ENCODE measurements at places on chromosomes 5 and 9.
A peak's percentile ranks its signal among the peaks of the same experiment; 100 is the strongest.

DNA sequence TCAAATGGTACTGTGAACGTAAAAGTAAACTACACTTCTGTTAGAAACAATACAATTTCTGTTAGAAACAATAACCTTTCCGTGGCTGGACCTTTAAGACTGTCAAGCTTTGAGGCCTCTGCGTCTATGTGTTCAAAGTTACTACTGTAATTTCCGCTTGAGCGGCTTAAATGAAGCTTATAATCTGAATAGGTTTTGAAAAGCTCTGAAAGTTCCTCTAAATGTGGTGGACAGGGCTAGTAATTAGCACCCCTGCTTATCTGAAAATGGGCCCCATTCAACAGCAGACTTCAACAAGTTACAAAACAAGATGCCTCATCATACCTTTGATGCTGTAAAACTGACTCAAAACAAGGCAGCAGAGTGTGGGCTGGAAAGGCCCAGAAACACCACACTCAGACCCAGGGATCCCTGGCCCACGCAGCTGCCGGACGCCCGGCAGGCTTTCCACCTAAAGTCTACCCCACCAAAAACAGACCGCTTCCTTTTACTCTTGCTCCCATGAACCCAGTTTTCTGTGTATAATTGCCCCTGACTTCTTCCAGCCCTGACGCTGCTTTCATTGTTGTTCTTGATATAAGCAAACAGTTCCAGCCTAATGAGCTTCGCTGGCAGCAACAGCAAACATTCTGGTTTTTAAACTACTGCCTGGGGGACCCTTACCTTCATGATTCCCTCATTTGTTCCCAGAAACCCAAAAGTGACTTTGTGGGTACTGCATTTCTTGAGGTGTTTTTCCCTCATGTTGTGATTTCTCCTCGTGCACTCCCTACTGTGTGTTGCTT is 66.7 kb downstream of the TLE1 start:
- DNase-seq = no peak

GRCh38 chr5:107705402-107706014 is 34.8 kb upstream of the EFNA5 start:
- DNase-seq = peak; percentile 5

- no peak for DNase-seq
Observed at GRCh38 chr5:45795458-45795857, 99.3 kb upstream of the HCN1 start.

- no peak for DNase-seq
Observed at GRCh38 chr5:139282197-139282557, 11.4 kb upstream of the MATR3 start.

DNA sequence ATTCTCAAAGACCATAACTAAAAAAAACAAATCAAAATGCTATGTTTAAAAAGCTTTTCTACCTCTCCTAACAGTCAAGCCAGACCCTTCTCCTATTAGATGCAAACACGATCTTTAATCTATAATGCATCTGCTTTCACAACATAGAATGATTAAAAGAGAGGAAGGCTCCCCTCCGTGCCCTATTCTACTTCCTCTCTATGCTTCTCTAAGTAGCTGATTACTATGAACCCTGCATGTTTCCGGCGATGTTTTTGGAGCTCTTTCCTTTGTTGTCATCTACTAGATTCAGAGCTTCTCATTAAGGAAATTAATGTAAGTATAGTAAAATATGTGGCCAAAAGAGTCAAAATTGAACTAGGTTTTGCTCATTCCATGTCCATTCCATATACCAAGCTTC is 29.2 kb upstream of the CEP120 start:
- no peak for DNase-seq

DNA sequence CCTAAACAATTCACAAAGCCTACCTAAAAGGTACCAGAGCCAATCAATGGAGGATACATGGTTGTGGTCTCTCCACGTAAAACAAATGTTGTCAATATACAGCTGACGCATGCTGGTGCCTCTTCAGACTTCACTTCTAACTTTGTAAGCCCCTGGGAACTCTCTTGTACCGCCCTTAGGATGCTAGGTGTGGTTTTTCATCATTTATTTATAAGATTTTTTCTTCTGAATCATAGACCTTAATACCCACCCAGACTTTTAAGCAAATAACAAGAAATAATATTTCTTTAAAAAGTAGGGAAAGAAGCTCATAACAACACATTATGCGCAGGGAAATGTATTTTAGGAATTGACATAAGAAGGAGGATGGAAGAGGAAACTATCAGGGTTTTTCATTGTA is 33.0 kb downstream of the SSBP2 start:
- DNase-seq = no peak

DNA sequence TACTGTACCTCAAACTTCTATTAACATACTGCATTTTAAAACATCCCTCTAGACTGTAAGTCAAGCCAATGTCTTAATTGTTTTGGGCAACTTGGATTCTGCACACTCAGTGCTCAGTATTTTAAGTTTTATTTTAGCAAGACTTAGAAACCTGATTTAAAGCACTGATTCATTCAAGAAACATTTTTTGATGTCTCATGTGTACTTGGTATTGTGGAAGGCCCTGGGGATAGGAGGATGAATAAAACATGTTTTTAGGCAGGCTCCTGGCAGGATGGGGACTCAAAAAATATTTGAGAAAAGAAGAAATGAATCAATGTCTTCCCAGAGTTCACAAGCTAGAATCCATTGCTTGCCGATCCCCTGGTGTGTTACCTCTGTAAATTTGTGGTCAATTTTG is 334.0 kb upstream of the PUM3 start:
- no peak for DNase-seq

DNA sequence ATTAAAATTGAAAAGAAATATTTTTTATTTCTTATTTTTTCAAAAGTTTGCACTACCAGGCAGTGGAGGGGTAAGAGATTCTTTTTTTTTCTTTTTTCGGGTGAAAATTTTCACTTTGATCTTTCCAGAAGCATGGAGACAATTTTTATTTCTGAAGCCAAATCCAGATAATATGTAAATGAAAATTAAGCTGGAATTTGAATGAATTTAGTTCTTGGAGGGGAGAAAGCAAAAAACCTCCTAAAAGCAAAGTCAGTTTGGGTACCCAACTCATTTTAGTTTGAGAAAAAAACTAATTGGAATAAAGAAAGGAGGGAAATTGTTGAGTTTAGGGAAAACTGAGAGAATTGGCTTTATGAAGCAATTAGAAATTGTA is 872 bp downstream of the ZNF618 start:
- no peak for DNase-seq

GRCh38 chr9:134514503-134514902 is 127.1 kb upstream of the COL5A1 start:
- no peak for DNase-seq

- DNase-seq = no peak
Observed at GRCh38 chr5:168714046-168714445, 134.9 kb upstream of the PANK3 start.

GRCh38 chr5:4196744-4197143 is 601.1 kb downstream of the IRX1 start:
- no peak for DNase-seq

DNA sequence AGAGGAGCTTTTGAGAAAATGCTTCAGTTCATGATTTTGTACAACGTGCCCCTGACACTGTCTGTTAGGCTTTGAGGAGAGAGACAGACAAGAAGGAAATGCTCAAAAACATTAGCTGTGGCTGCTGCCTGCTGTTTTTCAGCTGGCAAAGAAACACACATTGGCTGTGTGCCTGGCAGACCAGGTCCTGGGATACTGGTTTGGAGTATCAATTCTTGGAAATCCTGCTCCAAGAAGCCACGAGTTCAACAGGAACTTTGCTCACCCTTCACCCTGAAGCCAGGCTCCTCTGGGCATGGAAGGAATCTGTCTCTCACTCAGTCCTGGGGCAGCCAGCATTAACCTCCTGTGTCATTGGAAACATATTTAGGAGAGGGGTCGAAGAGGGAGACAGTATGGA is 245.5 kb downstream of the AUH start:
- no peak for DNase-seq

DNA sequence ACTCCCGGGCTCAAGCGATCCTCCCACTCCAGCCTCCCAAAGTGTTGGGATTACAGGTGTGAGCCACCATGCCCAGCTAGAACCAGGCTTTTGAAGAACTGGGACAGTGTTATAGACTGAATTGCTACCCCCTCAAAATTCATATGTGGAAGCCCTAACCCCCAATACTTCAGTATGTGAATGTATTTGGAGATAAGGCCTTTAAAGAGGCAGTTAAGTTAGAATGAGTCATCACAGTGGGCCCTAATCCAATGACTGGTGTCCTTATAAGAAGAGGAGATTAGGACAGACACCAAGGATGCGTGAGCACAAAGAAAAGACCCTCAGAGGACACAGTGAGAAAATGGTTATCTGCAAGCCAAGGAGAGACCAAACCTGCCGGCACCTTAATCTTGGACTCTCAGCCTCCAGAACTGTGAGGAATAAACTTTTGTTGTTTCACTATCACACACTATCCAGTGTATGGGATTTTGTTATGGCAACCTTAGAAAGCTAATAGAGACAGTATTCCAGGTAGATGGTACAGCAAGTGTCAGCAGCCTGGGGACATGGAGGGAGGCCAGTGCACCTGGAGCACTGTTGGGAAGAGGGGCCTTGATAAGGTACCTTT is 31.4 kb upstream of the ERGIC1 start:
- no peak for DNase-seq

DNA sequence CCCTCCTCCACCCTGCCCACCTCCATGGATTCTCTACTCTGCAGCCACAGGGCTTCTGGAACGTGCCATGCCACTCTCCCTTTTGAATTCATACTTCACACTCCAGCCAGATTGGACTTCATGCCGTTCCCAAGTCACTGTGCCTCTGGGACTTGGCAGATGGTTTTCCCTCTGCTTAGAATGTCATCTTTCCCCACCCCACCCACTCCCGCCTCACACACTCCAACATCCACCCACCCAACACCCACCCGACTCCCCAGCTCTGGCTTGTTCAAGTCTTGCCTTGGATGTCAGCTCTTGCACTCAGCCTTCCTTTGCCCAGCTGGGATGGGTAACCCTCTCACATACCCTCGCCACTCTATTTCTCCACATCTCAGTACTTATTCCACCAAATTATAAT is 142.1 kb upstream of the DHFR start:
- no peak for DNase-seq

- DNase-seq = no peak
Observed at GRCh38 chr5:112440031-112440430, 21.0 kb upstream of the EPB41L4A start.

DNA sequence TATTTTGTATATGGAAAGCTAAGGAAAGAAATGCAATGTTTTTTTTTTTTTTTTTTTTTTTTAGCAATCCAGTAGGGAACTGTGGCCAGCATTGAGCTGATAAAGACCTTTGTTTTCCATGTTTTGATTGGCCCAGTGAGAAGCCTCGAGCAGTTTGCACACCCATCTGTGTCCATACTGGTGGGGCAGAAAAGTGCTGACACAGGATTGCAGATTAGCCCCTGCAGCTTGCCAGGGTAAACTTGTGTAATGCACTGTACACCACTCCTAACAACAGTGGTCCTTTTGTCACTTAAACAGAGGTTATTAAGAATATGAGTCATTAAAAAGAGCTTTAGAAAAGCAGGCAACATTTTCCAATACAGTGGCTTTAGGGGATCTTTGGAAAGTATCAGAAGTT is 132.8 kb upstream of the CDKN2B start:
- no peak for DNase-seq

GRCh38 chr9:78236551-78236910 is 656 bp downstream of the CEP78 start:
- DNase-seq = no peak

DNA sequence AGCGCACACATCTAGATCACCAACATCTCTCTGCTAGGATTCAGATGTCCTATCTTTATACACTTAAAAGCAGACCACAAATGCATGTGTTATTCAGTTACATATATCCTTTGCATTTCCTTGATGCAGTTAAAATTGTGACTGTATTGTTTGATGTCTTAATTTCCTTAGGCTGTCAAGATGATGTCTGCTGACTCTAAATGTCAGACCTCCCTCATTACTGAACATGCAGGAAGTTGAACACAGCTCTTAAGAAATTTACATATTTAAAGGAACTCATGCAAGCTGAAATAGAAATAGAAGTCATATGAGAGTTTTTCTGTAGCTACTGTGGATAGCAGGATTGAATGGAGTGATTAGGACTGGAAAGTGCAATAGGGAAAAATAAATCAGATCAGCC is 336.5 kb upstream of the SEMA6A start:
- no peak for DNase-seq

DNA sequence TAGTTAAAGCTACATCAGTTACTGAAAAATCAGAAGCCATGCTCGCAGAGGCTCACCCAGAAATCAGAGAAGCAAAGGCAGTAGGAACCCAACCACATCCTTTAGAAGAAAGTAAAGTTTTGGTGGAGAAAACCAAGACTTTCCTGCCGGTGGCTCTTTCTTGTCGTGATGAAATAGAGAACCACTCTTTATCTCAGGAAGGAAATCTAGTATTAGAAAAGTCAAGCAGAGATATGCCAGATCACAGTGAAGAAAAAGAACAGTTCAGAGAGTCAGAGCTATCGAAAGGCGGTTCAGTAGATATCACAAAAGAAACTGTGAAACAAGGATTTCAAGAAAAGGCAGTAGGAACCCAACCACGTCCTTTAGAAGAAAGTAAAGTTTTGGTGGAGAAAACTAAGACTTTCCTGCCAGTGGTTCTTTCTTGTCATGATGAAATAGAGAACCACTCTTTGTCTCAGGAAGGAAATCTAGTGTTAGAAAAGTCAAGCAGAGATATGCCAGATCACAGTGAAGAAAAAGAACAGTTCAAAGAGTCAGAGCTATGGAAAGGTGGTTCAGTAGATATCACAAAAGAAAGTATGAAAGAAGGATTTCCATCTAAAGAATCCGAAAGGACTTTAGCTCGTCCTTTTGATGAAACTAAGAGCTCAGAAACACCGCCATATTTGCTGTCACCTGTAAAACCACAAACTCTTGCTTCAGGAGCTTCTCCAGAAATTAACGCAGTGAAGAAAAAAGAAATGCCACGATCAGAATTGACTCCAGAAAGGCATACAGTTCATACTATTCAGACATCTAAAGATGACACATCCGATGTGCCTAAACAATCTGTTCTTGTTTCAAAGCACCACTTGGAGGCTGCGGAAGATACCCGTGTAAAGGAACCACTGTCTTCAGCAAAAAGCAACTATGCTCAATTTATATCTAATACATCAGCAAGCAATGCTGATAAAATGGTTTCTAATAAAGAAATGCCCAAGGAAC is 47.2 kb downstream of the CMYA5 start:
- no peak for DNase-seq

- DNase-seq = no peak
Observed at GRCh38 chr5:110908848-110909247, 162.7 kb upstream of the TSLP start.

GRCh38 chr5:101418713-101419118 is 515.6 kb upstream of the ST8SIA4 start:
- no peak for DNase-seq

GRCh38 chr5:159208514-159209437 is 577 bp downstream of the RNF145 start:
- DNase-seq = no peak

- DNase-seq = no peak
Observed at GRCh38 chr9:126295936-126296600, 30.6 kb upstream of the MVB12B start.

- DNase-seq = no peak
Observed at GRCh38 chr5:168833936-168834335, 254.8 kb upstream of the PANK3 start.

- no peak for DNase-seq
Observed at GRCh38 chr9:126763130-126763764, 41.6 kb upstream of the ZBTB43 start.
